Esophagus squamous epithelium (tissue), 5 donors: ENCODE measurements at places on chromosomes 12 and 14. TPM values are rescaled to one million over a fixed set of nuclear protein-coding genes. Genes with fewer than 3 reads are reported as not detected.

The DPPA3 gene
- not detected for total RNA-seq

The LUM gene
- 51.5 TPM for total RNA-seq

The C12orf56 gene
- 4.4 TPM for total RNA-seq

The C1QL4 gene
- total RNA-seq = not detected

The SUPT16H gene
- 44.8 TPM for total RNA-seq
